ENCODE measurements at places on chromosomes 12 and 14.

GRCh38 chr12:66531766-66532165 lies 147.1 kb downstream of the GRIP1 start:
- DNase-seq = no peak

GRCh38 chr12:98110536-98110935 lies 404.9 kb upstream of the TMPO start:
- DNase-seq = no peak

DNA sequence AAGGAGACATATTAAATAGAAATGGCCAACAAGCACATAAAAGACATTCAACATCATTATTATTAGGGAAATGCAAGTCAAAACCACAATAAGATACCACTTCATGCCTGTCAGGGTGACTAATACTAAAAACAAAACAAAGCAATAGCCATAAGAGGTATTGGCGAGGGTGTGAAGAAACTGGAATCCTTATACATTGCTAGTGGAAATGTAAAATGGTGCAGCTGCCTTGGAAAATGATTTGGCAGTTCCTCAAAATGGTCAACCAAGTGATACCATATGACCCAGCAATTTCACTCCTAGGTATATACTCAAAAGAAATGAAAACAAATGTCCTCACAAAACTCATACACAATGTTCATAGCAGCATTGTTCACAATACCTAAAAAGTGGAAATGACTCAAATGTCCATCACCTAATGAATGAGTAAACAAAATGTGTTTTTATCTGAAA lies 27.0 kb downstream of the GPR135 start:
- DNase-seq = no peak

- no peak for DNase-seq
Observed at GRCh38 chr12:22048351-22049041, 2.5 kb downstream of the CMAS start.

GRCh38 chr12:111780166-111780565 lies 13.4 kb downstream of the ALDH2 start:
- DNase-seq = no peak

- DNase-seq = no peak
Observed at GRCh38 chr12:133235401-133236112, at the start of gene ANHX. Gene ANHX (minus strand): TSS chr12:133235877. CDS start chr12:133234356, 1,521 bp downstream.

DNA sequence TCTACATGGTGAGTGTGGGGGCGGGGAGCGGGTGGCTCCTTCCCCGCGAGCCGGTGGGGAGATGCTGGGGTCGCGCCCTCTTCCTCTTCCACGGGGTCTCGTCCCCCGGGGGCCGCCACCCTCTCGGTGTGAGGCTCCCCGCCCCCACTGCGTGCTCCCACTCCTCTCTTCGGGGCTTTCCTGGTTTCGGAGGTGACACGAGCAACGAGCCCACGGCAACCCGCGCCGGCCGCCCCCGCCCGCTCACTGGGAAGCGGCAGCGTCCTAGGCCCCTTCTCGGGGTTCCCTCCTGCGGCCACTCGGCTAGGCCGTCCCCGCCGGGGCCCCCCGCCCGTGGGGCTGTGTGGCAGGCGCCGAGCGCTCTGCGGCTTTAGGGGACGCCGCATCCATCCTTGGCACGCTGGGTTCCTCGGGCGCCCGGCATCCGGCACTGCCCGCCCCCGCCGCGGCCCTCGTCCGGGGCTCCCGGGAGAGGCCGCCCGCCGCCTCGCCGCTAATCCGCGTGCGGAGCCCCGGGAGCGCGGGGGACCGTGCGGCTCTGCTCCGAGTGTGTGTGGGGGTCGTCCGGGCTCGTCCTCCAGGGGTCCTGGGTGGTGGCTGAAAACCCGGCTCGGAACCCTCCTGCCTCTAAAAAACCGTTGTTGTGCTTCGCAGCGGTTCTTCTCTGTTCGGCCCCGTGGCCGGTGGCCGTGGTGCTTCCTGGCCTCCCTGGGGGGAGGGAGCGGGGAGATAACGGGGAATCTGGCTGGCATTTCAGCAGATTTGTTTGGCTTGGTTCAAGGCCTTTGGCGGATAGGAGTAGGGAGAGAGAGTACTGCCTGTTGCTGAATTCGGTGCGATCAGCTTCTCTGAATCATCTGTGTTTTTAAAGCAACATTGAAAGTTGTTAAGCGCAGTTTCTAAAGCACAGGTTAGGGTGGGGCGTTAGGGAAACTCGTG lies 1.0 kb downstream of the PCNX1 start:
- DNase-seq = peak; percentile 35

GRCh38 chr12:117143008-117143532 lies 43.9 kb upstream of the TESC start:
- DNase-seq = no peak

GRCh38 chr12:53729644-53730043 lies 2.4 kb upstream of the CALCOCO1 start:
- DNase-seq = no peak

DNA sequence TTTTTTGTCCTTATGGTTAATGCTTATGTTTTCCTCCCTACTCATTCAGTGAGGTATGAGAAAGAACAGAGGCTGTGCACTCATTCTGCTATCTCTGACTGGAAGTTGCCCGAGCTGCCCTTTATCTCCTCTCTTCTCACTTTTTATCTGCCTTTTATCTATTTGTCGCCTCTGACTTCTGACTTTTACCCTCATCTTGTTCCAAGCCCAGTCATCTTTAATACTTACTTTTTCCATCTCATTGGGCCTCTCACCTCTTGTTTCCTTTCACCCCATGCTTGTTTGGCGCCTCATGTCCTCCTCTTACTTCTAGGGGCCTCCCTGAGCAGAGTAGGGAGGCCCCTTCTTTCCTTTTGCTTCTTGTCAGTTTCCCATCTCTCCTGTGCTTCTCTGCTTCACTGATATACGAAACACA lies 50.7 kb downstream of the DIP2B start:
- no peak for DNase-seq

All from pons (tissue), 1 donor.